ENCODE measurements at places on chromosomes 5 and 9.

DNA sequence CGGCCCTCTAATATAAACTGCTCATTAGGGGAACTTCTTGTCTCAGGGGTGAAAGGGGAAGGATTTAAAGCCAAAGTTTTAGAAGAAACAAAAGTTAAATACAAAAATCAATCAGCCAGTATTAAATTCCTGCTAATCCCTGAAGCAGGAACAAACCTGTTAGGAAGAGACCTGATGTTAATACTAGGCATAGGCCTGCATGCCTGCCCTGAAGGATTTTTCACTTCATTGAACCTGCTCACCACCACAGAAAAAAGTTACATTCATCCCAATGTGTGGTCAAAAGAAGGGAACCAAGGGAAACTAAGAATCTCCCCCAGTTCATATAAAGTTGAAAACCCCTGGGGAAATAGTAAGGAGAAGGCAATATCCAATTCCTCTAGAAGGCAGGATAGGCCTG, 9.4 kb upstream of the RNF180 start:
- no peak for DNase-seq

DNA sequence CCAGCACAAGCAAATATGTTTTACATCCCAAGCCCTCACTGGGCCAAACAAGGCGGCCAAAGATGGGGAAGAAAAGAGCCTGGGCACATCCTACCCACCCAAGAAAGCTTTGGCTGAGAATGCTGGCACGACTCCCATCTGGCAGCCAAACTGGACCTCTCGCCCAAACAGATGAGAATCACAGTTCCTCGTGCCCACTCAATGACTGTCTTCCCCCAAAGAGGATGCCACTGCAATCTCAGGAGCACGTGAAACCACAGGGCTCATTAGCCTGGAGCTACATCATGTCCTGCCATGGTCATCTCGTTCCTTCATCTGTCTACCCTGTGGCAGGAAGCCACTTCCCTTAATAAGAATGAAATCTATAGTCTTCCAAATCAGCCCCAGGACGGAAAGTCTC, 536.8 kb downstream of the BNC2 start:
- no peak for DNase-seq

DNA sequence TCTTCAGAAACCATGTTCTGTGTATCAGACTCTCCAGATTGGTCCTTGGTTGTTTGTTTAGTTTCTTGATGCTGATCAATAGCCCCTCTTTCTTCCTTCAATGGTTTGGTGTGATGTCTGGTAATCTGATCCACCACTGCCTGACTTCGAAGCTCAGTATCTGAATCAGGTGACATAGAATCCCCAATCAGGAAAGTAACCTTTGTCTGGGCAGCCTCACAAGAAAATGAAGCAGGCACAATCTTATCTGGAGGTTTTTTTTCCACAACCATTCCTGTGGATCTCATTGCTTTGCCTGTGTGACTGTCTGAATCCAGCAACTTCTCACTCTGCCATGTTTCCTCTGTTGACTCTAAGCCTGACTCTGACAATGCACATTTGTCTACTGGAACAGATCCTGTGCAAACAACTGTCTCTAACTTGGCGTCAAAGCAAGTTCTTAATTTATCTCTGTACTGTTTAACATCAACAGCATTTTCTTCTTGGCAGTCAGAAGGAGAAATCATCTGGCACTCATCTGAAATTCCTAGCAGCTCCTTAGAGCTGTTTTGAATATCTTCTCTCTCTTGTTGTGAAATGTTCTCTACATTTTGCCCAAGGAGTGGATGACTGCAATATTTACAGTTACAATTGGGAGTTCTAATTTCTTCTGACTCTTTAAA, 37.1 kb upstream of the RAPGEF6 start:
- no peak for DNase-seq

GRCh38 chr9:70220216-70220615, 38.6 kb upstream of the SMC5 start:
- DNase-seq: no peak

- no peak for DNase-seq
These were observed 115.4 kb downstream of the FBN2 start for GRCh38 chr5:128422612-128423011.

DNA sequence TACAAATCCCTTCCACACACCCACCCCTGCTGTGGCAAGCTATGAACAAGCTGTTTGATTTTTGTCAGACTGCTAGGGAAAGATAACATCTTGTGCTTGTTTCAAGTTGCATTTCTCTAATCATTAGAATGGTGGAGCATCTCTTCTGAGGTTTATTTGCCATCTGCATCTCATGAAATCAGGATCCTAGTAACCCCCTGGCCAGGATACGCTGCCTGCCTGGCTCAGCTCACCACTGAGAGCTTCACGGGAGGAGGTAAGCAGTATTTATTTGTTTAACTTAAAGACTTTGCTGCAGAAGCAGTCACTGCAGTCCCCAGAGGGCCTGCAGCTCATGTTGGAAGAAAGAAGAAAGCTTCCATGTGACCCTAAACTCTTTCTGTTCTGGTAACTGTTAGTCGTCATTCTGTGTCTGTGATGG, 83.3 kb upstream of the CXCL14 start:
- DNase-seq: no peak

- DNase-seq: no peak
These were observed 7.1 kb upstream of the HAND1 start for GRCh38 chr5:154485096-154485491.

DNA sequence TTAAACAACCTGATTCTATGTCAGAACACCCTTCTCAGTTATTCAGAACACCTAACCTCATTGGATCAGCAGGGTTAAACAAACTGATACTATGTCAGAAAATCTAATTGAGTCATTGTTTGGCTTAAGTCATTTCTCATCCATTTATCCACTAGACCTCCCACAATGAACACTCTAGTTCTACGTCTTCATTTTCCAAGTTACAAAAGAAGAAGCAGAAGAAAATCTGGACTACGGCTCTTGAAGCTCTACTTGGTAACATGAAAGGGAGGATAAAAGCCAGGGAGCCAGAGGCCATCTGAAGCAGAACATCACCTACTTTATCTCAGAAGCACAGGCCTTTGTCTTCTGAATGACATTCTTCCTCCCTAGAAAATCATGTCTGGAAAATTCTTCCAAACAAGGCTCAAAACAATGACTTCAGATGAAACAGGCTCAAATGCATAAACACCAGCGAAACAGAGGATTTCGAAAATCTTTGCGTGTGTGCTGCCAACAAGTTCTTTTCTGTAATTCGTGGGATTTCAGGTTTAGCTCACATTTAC, 35.4 kb upstream of the TGFBI start:
- no peak for DNase-seq

- DNase-seq: no peak
These were observed 19.7 kb downstream of the MAT2B start for GRCh38 chr5:163525096-163525495.

- no peak for DNase-seq
These were observed 50.5 kb downstream of the HACD4 start for GRCh38 chr9:20980832-20981455.

GRCh38 chr9:73549991-73550390, 398.3 kb downstream of the ANXA1 start:
- DNase-seq: no peak

GRCh38 chr5:77960305-77960704, 184.2 kb upstream of the TBCA start:
- no peak for DNase-seq

GRCh38 chr5:106167766-106168165, 1503.0 kb downstream of the EFNA5 start:
- DNase-seq: no peak

DNA sequence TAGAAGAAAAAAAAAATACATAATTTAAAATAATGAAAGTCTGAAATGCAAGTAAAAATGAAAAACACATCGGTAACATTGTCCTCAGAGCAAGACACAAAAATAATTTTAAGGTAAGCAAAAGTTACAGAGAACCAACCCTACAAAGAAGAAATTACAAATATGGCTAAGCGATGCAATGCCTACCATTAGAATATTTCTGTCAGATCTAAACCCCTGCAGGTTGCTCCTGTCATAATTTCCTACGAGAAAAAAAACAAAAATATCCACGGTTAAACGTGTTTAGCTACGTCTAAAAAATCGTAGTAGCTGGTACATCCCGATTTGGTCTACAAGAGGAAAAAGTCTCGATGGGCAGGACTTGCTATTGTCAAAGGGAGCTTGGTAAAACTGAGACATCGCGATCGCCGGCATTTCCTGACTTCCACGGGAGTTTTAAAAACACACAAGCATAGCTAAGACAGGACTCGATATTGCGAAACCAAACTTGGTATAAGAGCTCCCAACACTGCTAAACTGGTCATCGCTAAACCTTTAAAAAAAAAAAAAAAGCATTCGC, 1.1 kb upstream of the ANXA2R start:
- DNase-seq: no peak

- no peak for DNase-seq
These were observed 161.5 kb upstream of the CDKN2B start for GRCh38 chr9:22170556-22170955.

- DNase-seq: no peak
These were observed 24.4 kb upstream of the VDAC1 start for GRCh38 chr5:134029156-134029555.

- no peak for DNase-seq
These were observed 225.8 kb downstream of the MELK start for GRCh38 chr9:36798350-36799065.

DNA sequence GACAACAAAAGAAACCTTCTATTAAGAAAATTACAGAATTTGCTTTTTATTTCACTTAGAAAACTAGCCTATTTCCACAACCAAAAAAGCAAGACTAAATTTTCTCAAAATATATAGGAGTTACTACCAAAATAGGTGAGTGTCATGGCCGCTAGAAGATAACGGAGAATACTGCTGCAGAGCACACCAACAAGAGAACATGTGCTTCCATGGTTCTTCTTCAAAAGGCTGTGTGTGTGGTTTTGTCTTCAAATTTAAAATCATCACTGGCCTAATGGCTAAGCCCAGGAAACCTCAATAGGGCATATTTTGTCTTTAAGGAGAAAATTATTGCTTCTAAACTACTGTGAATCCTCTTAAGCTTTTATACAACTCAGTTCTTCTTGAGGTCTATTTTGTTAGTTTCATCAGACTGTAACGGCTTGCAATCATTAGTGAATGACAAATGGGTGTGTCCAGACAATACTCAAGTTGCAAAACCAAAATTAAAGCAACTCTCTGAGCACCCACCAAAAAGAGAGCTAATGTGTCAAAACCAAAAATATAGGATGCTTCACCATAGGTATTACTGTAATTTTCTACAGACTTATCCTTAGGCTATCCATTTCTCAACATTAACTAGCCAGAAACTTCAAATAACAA, 3.3 kb downstream of the SETX start:
- DNase-seq: no peak

DNA sequence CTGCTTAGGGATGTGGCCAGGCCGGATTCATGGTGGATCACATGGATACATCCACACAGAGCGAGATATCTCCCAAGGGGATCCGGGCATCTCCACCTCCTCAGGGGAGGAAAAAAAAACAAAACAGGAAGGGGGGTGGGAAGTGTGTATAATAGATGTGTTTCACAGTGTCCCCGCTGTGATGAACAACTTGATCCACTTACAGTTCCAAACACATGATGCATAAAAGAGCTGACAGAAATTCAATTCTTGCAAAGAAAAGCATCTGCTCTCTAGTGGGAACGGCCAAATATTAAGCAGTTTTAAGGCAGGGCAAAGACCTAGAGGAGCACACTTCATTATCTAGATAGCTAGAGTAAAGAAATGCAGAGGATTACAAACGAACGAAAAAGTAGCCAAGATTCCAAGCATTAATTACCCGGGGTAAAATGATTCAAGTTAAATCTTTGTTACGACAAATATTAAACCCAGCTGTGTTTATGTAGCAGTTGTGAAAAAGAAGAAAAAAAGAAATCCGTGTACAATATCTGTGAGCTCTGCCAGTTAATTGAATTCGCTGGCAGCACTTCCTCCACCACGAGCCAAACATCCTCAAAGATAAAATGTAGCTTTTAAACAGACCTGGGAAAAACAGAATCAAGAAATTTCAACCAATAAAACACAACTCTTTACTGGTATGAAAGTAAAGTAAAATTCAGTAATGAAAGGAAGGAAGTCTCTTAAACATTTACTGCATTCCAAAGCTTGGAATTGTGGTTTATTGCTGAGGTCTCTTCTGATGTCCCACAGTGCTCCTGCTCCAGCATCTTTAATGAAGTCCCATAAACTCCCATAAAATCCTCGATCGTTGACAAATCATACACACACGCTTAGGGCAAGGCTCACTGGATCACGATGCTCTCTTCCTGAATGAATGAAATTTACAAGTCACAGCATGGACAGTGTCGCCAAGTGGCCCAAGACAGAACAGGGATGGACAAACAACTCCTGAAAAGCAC, 213.0 kb downstream of the CRB2 start:
- no peak for DNase-seq

DNA sequence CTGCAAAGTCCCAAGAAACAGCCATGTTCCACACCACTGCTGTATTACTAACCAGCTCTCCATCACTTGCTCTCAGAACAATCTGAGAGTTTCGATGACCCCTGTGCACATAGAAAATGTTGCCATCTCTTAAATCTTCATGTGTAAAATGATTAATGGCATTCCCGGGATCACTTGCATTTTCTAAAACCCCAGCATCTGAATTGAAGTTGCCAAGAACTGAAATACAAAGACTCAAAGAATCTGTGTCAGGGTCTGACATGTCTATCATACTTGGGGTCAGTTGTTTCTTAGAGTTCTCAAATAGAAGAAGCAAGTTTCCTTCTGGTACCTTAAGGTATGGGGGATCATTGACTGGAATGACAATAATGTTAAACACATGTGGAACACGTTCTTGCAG, 115.1 kb downstream of the ESM1 start:
- DNase-seq: no peak

- DNase-seq: no peak
These were observed 192.4 kb downstream of the ARL15 start for GRCh38 chr5:54117957-54118356.

DNA sequence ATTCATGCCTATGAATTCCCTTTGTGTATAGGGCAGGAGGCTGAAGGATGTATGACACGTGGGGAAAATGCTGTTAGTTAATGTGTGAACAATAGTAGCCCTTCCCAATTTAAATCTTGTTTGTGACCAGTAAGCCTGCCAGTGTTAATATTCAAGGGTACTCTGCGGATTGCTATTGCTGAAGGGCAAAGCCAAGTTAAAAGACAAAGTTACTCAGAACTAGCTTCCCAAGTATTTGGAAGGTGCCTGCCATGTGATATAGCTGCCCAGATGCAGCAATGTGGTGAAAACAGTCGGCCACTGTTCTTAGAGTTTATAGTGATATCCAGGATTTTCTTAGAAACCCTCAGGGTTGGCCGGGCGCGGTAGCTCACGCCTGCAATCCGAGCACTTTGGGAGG, 34.6 kb downstream of the MARVELD2 start:
- no peak for DNase-seq

GRCh38 chr5:19950897-19951296, 37.1 kb downstream of the CDH18 start:
- no peak for DNase-seq

- no peak for DNase-seq
These were observed 112.5 kb upstream of the SLCO6A1 start for GRCh38 chr5:102611312-102611711.

GRCh38 chr5:126969548-126969947, 60.8 kb downstream of the MARCHF3 start:
- DNase-seq: no peak

DNA sequence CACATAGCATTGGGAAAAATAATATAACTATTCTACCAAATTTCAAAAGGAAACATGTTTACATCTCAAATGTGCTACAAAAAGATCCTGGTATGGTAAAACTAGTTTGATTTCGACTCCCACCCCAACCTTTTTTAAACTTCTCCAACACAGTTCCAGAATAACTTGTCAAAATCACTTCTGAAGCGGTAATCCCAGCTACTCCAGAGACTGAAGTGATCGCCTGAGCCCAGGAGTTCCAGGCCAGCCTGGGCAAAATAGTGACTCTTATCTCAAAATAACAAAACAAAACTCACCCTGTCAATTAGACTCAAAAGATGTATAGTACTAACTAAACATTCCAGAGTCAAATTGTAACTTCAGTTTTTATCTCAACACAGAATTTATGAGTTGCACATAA, 71.3 kb upstream of the RNF38 start:
- no peak for DNase-seq

Measured in HL-60 (cell line).